ENCODE measurements at places on chromosomes 1 and 21.

GRCh38 chr1:151620286-151620685 is 8.4 kb downstream of the SNX27 start:
- DNase-seq: no peak

- no peak for DNase-seq
Measured at GRCh38 chr1:2203671-2204414, 9.3 kb upstream of the FAAP20 start.

GRCh38 chr1:17719874-17720273 is 35.3 kb upstream of the ACTL8 start:
- no peak for DNase-seq

GRCh38 chr1:36304970-36305914 is 926 bp upstream of the SH3D21 start:
- DNase-seq: no peak

- no peak for DNase-seq
Measured at GRCh38 chr1:46522184-46522968, 29.1 kb downstream of the KNCN start.

DNA sequence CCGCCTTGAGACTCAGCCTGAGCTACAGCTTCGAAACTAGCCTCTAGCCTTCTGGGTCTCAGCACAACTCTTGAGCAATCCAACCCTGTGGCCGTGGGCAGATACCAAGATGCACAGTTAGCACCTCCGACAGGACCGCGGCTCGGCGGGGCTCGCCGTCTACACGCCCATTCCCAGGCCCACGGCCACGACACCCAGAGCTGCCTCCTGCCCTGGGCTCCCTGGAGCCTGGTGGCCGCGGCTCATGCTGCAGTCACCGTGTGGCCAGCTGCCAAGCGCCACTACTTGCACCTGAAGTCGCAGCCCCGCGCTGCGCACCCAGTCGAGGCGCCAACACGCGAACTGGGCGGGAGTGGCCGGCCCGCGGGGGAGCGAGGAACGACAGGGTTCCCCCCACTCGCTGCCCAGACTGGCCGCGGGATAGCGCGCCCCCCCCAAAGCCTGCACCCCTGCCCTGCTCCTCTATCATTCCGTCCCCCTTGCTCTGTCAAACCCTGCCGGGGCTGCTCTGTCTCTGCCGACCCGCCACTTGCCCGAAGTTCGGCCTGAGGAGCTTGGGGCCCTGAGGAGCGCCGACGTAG is 729 bp upstream of the CDCA8 start:
- no peak for DNase-seq
